CD4-positive, alpha-beta T cell (primary cell): ENCODE measurements at places on chromosomes 4 and X.

- DNase-seq, result no peak
Observed at GRCh38 chr4:101515566-101515965, 168.2 kb upstream of the PPP3CA start.

- no peak for DNase-seq
Observed at GRCh38 chrX:131034063-131034462, 24.1 kb upstream of the ARHGAP36 start.

- no peak for DNase-seq
Observed at GRCh38 chr4:141455651-141456050, 180.7 kb upstream of the IL15 start.

DNA sequence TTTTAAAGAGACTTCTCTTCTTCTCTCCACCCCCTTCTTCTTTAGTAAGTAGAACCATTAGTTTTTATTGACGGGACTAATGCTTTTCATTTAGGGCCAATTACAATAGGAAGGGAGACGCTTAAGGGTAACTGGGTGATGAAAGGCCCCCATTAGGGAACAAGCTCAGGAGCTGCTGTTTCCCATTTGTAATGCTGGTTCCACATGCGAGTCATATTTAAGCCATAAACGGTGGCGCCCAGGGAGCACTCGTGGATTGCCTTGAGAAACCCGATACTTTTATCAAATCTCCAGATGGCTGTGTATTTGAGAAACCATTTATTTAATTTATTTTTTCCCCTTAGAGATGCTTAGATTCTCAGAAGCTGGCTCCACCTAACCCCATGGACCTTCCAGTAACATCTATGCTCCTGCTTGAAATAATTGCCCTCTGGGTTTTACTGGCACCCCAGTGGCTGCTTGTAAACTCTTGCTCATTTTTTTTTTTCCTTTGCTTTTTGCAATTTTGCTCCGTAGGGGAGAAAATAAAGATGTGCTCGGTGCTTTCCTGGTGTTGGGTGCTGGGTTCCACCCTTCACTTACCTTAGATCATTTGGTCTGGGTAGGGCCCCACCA lies 124.2 kb upstream of the MSX1 start:
- DNase-seq, result no peak

DNA sequence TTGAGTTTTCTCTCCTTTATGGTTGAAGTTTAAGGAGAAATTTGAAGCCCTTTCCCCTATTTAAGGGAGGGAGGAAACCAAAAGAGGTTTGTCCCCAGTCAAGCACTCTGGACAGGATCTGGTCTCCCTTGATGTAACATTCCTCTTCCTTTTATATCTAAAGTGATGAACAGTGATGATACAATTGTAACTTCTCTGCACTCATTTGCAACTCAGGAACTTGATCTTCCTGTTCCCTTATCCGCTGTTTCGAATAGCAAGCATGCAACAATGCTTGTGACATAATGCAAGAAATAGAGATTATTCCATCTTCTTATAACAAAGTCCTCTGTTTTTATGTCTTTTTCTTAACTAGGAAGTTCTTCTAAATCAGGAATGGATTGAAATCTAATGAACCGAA lies 18.3 kb downstream of the ALPK1 start:
- no peak for DNase-seq

DNA sequence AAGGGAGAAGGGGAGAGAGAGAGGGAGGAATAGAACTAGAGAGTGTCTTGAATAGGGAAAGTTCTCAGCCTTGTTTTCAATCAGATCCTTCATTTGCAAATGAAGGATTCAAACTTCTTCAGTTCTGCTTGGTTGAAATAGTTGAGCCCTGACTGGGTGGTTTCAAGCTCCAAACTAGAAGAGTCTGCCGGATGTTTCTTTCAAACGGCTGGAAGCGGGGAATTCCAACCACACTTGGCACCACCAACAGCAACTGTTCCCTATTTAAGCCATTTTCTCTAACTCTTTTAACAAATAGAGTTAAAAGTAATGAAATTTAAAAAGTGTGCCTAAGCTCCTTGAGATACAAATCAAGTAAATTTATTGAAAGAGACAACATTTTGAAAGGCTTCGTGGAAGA lies 67.5 kb upstream of the DDX60 start:
- DNase-seq, result no peak

GRCh38 chr4:128623508-128624215 lies 185.8 kb upstream of the JADE1 start:
- DNase-seq, result no peak

DNA sequence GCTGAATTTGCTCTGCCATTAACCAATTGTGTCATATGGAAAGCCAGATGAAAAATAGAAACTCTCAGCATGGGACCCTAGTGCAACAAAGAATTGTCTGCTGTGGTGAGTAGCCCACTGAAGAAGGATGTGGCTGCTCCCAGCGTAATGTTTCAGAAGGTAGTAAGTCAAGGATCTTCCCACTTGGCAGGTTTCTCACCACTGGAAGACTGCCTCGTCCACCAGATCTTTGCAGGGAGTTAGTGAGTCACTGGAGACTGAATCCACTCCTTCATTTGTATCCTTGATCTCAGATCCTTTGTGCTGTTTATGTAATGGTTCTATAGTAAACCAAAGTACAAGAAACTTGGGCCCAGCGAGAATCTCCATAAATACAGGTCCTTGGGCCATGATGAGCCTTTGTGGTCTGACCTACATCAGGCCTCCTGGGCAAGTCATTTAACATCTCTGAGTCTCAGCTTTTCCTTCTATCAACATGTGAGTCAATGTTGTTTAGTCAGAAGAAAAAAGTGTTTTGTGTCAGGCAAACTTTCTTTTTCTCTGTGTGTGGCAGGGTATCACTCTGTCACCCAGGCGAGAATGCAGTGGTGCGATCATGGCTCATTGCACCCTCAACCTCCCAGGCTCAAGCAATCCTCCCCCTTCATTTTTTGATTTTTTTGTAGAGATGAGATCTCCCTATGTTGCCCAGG lies 78.0 kb upstream of the CCDC160 start:
- no peak for DNase-seq

DNA sequence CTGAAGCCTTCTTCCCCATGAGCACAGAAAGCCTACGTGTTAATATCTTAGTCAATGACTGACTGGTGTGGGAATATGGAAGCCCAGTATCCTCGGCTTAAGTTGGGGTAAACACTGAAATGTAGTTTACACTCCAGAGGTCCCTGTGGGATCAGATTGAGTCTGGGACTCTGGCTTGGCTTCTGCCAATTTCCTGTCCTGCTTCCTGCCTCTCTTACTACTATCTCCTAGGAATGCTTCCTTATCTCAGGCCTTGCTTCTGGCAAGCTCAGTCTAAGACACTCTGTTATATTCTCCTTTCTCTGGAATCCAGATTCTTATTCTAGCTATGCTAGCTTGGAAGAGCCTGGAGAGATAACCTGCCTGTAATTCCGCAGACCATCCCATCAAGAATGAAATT lies 174.0 kb upstream of the LDB2 start:
- DNase-seq, result no peak

- no peak for DNase-seq
Observed at GRCh38 chrX:44785652-44786051, 58.2 kb upstream of the DUSP21 start.

- DNase-seq, result no peak
Observed at GRCh38 chr4:735583-735982, 30.0 kb downstream of the PCGF3 start.

GRCh38 chrX:30888526-30889146 lies 418 bp downstream of the TAB3 start:
- no peak for DNase-seq

GRCh38 chrX:8675006-8675630 lies 56.8 kb downstream of the ANOS1 start:
- DNase-seq, result no peak

GRCh38 chrX:143757887-143758286 lies 37.3 kb upstream of the SPANXN2 start:
- DNase-seq, result no peak

DNA sequence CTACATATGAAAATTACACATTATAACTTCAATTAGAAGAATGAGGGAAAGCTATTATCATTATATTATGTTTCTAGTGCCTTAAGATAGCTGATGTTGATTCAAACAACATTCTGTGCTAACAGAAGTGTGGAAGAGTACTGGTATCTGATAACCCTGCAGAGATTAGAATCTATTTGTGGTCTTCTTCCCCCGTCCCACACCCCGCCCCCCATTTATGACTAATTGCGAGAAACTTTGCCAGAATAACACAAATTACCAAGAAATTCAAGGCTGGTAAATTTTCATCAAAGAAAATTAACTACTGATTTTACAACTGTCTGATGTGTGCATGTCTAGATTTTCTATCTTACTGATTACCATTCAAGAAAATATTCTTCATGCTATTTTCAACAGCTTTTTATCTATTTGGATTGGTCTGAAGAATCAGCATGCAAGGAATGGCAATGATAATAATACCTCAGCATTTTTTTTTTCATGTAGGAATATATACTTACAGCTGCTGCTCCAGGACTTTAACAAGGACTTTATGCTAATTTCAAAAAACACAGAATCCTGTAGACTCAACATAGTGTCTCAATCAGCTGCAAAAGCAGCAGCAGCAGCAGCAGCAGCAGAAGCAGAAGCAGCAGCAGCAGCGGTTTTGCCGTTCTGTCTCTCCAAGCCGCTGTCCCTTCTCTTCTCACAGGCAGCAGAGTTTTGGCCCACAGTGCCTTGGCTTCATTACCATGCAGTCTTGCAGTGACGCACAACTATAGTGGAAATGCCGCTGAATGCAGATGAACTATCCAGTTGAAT lies 126.7 kb downstream of the FRYL start:
- peak; percentile 29 for DNase-seq

DNA sequence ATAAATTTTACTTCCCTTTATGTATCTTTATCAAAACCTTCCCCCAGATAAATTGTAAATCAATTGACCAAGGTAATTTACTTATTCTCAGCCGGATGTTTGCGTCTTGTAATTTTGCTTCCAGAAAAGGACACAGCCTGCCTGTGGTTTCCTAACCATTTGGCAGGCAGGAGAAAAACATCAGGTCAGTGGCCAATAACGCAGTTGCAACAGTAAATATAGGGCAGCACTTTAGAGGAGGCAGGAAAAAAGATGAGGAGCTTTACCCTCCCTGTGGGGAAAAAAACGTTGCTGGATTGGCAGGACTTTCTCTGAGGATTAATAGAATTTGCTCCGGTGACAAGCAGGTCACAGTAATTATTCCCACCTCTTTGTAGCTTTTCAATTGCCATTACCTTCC lies 2618.1 kb downstream of the ARAP2 start:
- DNase-seq, result no peak

- no peak for DNase-seq
Observed at GRCh38 chrX:93875621-93876282, 201.7 kb downstream of the FAM133A start.

DNA sequence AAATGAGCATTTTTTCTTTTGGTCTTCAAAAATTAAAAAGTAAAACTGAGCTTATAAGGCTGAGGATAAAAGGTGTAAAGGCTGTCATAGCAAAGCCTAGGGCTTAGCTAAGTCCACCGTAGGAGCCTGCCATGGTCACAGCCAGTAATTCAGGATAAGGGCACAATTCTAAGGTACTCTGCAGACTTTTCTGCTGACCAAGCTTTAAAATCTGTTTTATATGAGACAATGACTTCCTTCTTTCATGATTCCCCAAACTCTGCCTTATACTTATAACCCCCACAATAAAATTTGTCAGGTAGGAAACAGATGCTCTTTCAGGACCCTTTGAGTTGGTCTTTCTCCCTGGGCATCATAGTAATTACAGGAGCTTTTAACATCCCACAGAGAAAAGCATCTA lies 138.5 kb downstream of the COL4A6 start:
- DNase-seq, result no peak

DNA sequence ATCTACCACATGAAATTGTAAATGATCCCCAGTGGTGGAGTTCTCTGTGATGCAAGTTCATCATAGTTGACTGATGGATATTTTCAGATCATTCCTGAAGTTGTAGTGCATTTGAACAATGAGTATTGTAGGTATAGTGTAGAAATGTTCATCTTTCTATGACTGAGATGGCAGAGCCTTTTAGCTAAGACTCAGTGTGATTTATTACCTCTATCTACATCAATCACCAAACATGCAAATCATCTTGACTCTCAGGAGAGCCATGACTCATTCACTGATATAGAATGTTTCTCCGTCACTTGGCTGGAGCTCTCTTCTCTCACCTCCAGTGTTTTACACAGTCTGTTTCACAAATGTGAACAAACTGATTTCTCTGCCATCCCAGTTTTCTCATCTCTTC lies 392.6 kb downstream of the IL1RAPL1 start:
- no peak for DNase-seq

- DNase-seq, result no peak
Observed at GRCh38 chr4:141021397-141022110, 111.7 kb downstream of the RNF150 start.
